ENCODE measurements at places on chromosomes 1 and 21.

DNA sequence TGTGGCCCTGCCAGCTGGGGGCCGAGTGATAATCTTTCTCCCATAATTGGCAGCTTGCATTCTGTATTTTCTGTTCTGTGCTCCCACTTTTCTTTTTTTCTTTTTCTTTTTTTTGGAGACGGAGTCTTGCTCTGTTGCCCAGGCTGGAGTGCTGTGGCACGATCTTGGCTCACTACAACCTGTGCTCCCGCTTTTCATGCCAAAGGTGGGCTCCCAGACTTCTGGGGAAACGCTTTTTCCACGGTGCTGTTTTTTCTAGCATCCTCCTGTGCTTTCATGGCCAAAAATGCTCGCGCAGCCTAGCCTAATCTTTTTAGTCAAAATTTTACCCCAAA, 585 bp upstream of the AHCTF1 start:
- no peak for DNase-seq

GRCh38 chr1:171126504-171126903, 35.8 kb downstream of the FMO3 start:
- no peak for DNase-seq

DNA sequence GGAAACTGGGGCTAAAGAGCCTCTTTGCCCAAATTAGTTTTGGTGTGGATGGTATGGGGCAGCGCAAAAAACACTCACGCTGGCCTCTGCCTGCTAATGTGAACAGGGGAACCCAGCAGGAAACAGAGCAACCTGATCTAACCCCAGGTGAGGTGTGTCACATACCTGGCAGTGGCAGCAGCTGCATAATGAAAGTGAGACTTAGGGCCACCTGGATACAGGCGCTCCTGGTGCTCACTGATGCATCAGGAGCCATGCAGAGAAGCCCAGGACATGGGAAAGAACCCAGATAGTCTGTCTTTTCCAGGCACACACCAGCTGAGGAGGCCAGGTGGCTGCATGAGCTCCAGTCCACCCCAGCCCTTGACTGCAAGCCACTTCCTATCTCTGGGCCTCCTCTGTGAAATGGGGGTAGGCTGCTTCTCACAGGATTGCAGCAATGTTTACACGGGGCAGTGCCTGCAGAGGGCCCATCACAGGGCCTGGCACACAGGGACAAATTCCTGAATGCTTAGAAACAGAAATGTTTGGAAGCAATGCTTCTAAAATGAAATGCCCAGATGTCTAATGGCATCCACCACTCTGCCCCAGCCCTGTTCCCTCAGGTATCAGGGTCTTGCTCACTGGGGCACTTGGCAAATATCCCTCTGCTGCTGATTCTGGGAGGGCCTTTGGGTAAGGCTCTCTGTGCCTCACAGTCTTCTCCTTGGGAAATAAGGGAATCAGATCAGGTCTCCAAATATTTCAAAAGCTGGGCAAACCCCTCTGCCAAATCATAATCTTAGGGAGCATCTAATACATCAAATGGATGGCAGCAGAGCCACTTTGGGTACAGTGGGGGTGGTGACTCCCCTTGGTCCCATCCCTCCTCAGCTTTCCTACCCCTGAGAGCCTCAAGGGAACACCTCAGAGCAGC, 19.9 kb downstream of the DHCR24 start:
- DNase-seq, result no peak

DNA sequence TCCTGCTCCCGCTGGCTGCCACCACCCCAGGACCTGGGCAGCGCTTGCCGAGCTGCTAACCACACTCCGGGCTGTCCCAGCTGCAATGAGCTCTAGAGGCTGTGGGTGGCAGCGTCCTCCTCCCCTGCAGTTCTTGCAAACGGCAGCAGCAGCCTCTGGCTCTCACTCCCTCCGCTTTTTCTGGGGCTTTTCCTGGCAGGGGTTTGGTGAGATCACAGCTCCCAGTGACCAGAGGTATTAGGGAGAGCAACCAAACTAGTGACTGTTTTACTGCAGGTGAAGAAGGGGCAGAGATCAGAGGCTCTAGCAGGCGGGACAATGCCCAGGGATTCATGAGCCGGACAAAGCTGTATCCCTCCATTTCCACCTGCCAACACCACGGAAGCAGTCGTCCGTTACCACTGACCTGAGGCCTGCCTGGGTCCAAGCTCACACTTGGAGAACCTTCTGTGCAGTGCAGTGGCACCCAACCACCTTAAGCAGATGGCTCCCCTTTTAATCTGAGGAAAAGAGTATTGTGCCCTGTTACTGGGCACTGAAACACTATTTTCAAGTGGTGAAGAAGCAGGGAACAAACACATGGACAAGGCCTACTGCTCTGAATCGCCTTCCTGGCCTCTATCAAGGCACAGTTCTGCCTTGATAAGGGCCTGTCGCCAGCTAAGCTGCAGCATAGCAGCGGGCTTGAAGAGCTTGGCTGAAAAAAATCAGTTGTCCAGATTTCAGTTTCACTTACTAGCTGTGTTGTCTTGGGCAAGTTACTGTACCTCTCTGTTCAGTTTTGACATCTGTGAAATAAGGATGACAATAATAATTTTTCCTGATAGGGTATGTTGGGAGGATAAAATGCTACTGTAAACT, at the start of gene F5:
F5 (minus strand) TSS at position 87 of the 861 bp plus-strand sequence. CDS start 95 bp downstream, outside the sequence.
- peak; percentile 74 for DNase-seq

DNA sequence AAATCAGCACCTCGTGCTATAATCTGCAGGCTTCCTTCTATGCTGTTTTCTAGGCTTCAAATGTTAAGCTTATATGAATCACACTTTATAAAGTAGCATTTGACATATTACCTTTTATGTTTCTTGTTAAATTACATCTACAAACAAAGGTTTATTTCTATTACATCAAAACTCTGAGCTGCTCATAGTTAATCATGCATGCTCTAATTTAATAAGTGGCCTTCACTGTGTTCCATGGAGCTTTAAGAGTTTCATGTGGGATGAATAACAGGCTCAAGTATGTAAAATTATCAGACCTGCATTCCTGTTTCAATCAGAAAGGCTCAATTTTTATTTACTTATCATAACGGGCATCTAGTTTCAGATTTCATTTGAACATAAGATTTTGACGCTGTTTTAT, 13.0 kb downstream of the SLC19A2 start:
- DNase-seq, result no peak

DNA sequence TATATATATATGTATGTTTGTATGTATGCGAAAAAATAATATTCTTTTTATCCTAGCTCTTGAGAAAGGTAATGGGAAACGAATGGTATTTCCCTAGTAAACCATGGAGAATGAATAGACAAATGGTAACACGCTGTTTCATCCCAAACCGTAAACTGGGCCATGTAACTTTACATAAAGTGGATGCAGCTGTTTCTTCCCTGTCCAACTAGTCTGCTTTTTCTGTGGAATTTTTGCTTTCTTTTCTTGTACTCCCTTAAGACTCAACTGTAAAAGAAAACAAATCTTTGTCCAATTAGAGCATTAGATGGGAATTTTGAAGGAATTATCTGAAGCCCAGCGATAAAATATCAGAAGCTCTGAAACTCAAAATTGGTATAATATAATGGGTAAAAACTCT, 198.1 kb downstream of the NFIA start:
- no peak for DNase-seq

GRCh38 chr21:44892095-44892494, 18.6 kb upstream of the PTTG1IP start:
- no peak for DNase-seq

- no peak for DNase-seq
These were observed 38.6 kb upstream of the ADGRL4 start for GRCh38 chr1:79044974-79045650.

DNA sequence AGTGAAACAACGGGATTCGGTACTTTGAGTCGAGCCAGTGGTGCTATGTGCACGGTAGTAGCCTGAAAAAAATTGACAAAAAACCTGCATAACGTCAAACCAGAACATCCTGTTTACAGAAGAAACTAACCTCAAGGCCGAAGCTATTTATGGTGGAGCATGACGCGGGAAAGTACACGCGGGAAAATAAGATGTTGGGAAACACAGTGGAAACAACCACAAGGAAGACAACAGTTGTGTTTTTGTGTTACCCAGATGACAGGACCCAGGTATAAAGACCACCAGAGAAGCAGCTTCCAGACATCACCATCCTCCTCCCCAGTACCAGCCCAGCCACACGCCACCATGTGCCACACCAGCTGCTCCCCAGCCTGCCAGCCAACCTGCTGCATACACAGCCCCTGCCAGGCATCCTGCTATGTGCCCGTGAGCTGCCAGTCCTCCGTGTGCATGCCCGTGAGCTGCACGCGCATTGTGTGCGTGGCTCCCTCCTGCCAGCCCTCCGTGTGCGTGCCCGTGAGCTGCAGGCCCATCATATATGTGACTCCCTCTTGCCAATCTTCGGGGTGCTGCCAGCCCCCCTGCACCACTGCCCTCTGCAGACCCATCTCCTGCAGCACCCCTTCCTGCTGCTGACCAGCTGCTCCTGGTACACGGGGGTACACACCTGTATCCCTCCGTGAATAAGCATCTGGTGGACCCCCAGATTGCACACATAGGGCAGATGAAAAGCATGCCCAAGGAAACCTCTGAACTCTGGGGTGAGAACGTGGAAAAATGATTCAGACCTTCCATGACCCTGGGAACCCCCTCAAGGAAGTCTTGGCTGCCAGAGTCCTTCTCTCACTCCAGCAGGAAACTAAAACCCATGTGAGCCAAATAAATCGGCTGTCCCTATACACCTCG, at the start of gene KRTAP12-3:
KRTAP12-3 (plus strand) TSS at position 298 of the 906 bp plus-strand sequence; CDS start at position 346, 48 bp downstream.
- peak; percentile 87 for DNase-seq

DNA sequence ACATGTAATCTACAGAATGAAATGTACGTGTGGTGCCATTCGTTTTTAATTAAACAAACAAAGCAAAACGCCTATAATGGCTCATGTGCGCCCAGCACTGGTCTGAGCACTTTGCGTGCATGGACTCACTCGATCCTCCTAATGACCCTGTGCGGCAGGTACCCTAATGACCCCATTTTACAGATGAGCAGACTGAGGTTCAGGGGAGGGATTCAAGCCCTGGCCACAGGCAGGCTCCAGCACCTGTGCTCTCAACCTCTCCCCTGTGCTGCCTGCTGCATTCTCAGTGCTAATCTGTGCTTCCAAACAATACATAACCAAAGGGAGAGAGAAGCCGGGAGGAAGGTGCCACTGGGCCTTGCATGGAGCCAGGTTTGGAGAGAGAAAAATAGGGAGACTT, 124.2 kb upstream of the ZBTB40 start:
- no peak for DNase-seq

GRCh38 chr1:178450871-178451270, 45.9 kb downstream of the CLEC20A start:
- DNase-seq, result no peak

DNA sequence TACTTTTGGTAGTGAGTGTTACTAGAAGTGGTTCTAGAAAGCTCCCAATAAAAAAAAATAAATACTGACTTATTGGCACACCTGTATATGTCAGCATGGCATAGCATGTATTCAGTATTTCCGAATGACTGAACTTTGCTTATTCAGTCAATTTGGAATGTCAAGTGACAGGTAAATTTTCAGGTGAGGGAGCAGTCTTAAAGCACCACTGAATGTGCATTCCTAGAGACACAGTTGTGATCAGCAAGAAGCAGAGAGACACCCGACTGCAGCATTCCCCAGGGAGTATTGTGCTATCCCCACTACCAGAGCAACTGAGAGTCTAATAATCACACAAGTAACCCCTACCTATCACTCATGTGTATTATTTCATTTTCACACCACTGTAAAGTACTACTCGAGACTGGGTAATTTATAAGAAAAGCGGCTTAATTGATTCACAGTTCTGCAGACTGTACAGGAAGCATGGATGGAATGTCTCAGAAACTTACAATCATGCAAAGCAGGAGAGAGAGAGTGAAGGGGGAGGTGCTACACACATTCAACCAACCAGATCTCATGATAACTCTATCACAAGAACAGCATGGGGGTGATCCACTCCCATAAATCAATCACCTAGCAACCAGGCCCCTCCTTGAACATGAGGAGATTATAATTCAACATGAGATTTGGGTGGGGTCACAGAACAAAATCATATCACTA, 201.5 kb downstream of the TBX15 start:
- DNase-seq, result no peak

GRCh38 chr1:158356616-158357015, 2.9 kb downstream of the CD1E start:
- DNase-seq, result no peak

- no peak for DNase-seq
These were observed 47.0 kb upstream of the GJA5 start for GRCh38 chr1:147807405-147807804.

DNA sequence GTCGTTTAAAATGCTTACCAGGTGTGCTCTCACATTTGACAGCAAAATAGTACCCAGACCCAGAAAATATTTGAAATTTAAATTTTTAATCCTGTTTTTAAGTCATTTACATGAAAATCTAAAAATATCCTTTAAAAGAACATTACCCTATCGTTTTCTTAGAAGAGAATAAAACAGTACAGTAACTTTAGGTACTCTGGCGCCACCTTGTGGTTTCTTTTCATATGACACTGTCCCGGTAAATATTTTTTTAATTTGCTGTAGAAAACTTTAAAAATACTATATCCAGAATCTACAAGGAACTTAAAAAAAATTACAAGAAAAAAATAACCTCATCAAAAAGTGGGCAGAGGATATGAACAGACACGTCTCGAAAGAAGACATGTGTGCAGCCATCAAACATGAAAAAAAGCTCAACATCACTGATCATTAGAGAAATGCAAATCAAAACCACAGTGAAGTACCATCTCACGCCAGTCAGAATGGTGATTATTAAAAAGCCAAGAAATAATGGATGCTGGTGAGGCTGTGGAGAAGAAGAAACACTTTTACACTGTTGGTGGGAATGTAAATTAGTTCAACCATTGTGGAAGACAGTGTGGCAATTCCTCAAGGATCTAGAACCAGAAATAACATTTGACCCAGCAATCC, 129.2 kb downstream of the RGS21 start:
- DNase-seq, result peak; percentile 44

DNA sequence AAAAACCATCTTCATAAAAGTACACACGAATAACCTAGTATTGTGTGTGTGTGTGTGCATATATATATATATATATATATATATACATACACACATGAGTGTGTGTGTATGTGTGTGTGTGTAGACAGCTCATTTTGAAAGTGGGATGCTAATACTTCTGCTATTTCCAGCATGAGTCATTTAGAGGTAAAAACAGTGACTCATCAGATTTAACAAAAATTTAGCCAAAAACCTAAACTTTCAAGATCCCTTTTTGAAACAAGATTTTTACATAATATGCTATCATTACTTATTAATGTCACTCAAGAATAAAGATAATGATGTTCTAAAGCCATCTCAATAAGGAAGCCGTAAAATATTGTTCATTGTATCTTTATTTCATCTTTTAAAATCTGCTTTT, 35.6 kb upstream of the ADGRL4 start:
- no peak for DNase-seq

GRCh38 chr1:171256940-171257606, 8.8 kb downstream of the FMO1 start:
- DNase-seq, result no peak

GRCh38 chr1:171884475-171884874, 43.2 kb downstream of the DNM3 start:
- DNase-seq, result no peak

All from CD4-positive, alpha-beta memory T cell (primary cell).